ENCODE measurements at places on chromosomes 1 and 21. TPM values are rescaled to one million over a fixed set of nuclear protein-coding genes. Genes with fewer than 3 reads are reported as not detected.

The RHEX gene
- total RNA-seq: not detected

The CLIC4 gene
- 883 TPM for total RNA-seq

The EPHB2 gene
- total RNA-seq: 59.0 TPM

The SYDE2 gene
- total RNA-seq: 6.6 TPM

The CELA2A gene
- not detected for total RNA-seq

The GSTM1 gene
- total RNA-seq: 12.2 TPM

The MLLT11 gene
- total RNA-seq: 11.7 TPM

The VANGL2 gene
- total RNA-seq: not detected

The TEKT2 gene
- total RNA-seq: not detected

The LSM10 gene
- total RNA-seq: 8.9 TPM

The MYOC gene
- not detected for total RNA-seq

The CD52 gene
- not detected for total RNA-seq

The LORICRIN gene
- total RNA-seq: not detected

The ANKRD35 gene
- total RNA-seq: 0.14 TPM

The PLXNA2 gene
- 185 TPM for total RNA-seq

The TDRD5 gene
- total RNA-seq: not detected

The AMY1B gene
- not detected for total RNA-seq

The CD101 gene
- total RNA-seq: 0.07 TPM

The SLC37A1 gene
- total RNA-seq: 9.4 TPM

The SLC45A1 gene
- total RNA-seq: 0.57 TPM

The TACSTD2 gene
- total RNA-seq: 0.22 TPM

The PROX1 gene
- total RNA-seq: 2.1 TPM

The MROH9 gene
- total RNA-seq: not detected

The SPATA21 gene
- under 0.01 TPM for total RNA-seq

The C8B gene
- total RNA-seq: not detected

The HPDL gene
- total RNA-seq: 9.7 TPM

The PRAMEF25 gene
- not detected for total RNA-seq

The HPCAL4 gene
- not detected for total RNA-seq

The CAMK2N1 gene
- total RNA-seq: 17.8 TPM

The IGSF21 gene
- total RNA-seq: not detected

The HSD3B2 gene
- not detected for total RNA-seq

The LCE2C gene
- total RNA-seq: not detected

The B4GALT2 gene
- 74.7 TPM for total RNA-seq

The PRDM15 gene
- total RNA-seq: 6.8 TPM

The NBPF6 gene
- not detected for total RNA-seq

The CA6 gene
- total RNA-seq: not detected

The ORC1 gene
- total RNA-seq: 19.2 TPM

The LYPD8 gene
- total RNA-seq: not detected

The MAB21L3 gene
- total RNA-seq: not detected

The CXADR gene
- total RNA-seq: 17.7 TPM

The TOR3A gene
- 34.7 TPM for total RNA-seq

The FCRL2 gene
- not detected for total RNA-seq

Measured in thoracic aorta endothelial cell (primary cell).